NCI-H2107 (cell line): ENCODE measurements at places on chromosomes 11 and 22.

DNA sequence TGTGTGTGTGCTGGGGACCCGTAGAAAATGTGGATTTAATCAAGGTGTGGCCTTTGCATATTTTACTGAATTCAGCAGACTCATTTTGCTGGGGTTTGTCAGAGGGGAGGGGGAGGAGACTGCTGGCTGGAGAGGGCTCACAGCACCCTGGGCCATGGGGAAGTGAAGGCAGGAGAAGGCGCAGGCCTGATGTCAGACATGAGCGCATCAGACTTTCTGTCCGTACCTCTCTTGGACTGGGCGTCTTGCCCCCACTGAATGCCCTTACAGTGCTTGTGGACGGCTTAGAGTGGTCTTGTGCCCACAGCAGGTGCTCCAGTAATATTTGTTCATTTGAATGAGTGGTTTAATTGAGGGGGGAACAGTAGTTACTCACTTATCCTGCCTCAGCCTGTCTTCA is 75.2 kb downstream of the TEAD1 start:
- no peak for DNase-seq

GRCh38 chr22:18031695-18032454 is 7.5 kb upstream of the MICAL3 start:
- no peak for DNase-seq

DNA sequence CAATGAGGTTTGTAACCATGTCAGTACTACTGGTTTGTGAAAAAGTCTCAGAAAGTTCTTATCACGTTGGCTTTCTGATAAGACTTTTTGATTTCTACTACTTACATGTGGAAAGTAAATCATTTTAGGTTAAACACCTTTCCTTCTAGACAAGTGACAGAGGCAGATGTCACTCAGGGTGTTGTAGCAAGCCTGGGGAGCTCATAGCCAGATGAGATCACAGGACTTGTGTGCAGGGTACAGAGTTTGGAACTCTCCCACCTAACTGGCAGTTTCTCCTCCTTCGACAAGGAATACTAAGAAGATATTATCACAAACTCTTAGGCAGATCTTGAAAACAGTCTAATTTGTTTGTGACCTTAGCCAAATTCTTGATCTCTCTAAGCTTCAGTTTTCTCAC is 49.4 kb upstream of the PICALM start:
- no peak for DNase-seq

GRCh38 chr22:26086359-26086758 is 82.9 kb upstream of the SEZ6L start:
- no peak for DNase-seq
